ENCODE measurements at places on chromosomes 5 and 9. TPM values are rescaled to one million over a fixed set of nuclear protein-coding genes. Genes with fewer than 3 reads are reported as not detected.

LHX2 gene
- under 0.01 TPM for total RNA-seq

DNA sequence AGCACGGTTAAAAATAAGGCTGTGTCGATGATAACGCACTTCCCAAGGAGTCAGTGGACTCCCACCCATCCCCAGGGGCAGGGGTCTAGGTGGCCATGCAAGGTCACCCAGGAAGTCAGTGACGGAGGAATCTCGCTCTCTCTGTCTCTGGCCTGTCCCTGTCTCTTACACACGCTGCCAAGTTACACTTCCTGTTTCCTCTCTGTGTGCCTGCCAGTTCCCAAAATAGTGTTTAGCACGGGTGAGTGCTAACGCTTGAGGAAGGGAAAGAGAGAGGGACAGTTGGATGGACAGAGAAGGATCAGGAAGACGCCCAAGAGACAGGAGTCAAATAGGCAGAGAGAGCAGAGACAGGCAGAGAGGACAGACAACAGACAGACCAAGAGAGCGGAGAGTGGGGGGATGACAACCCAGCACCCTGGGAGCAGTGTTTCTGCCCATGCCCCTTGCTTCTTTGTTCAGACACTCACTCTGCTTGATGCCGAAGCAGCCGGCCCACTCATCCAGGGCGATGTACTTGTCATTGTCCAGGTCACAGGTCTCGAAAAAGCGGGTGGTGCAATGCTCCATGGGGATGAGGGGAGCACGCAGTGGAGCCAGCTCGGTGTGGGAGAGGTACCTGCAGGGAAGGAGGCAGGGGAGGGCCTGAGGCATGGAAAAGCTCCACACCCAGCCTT, 23.0 kb downstream of the SPARC start:
- DNase-seq = no peak

GRCh38 chr5:117649821-117650220, 1075.2 kb upstream of the SEMA6A start:
- DNase-seq = no peak

DNA sequence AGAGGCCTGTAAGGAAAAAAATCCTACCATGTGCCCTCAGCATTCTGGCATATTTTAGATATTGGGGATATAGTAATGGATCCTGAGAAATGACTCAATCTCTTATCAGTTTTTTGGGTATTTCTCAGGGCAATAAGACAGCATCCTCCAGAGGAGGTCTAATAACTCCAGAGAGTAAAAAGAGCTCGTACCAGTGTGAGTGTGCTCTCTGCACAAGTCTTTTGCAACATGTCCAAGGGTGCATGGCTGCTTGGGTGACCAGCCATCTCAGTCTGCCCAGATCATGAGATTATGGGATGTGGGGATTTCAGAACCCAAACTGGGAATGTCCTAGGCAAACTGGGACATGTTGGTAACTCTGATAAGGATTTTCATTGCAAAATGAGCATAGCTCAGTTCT, 15.3 kb downstream of the ASPN start:
- DNase-seq = no peak

DNA sequence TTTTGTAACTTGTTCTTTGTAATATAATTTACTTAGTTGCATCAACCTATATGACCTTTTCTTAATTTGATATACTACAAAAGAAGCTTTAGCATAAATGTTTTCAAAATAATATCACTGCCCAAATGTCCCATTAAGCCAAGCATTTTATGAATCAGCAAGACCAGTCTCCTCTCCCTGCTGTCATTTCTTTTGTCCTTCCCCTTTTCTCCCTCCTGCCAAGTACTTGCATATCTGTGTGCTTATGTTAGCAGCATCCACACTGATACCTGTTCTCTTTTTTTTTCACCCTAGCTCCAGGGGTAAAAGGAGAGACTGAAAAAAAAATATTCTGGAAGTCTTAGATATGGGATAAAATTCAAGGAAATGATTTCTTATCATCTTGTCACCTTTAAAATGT, 69.7 kb downstream of the ZSWIM6 start:
- DNase-seq = no peak

DNA sequence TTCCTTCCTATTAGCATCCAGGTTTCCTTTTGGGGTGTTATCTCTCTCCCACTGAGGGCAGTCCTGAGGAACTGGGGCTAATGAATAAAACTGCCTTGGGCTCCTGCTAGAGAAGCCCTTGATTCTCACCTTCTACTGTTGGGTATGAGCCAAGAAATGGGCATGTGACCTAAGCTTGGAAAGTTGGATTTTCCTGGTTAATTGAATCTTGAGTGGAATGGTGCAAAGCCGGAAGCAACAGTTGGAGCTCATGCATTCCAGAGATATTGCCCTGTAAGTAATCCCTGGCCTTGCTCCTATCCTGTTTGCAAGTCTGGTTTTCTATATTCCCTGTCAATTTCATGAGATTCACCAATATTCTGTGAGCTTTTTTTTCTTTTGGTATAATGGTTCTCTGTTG, 158.5 kb upstream of the ELL2 start:
- no peak for DNase-seq
